Memory B cell (primary cell): ENCODE measurements at places on chromosomes 12 and 14.

DNA sequence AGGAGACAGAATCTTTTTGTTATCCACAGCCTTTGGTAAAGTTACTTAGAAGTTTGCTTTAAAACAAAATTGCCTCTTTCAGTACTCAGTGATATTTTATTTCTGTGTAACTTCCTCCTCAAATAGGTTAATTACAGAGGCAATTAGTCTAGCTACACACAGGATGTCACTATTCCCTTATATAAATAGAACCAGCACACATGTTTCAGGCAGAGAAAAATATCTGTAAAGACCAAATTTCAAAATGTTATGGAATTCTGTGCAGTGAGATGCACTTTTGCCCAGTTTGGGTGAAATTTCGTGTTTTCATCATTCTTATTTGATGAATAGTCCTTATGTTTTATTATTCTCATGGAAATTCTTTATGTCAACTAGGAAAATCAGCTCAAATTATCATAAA is 410.6 kb upstream of the SOX5 start:
- DNase-seq = no peak

DNA sequence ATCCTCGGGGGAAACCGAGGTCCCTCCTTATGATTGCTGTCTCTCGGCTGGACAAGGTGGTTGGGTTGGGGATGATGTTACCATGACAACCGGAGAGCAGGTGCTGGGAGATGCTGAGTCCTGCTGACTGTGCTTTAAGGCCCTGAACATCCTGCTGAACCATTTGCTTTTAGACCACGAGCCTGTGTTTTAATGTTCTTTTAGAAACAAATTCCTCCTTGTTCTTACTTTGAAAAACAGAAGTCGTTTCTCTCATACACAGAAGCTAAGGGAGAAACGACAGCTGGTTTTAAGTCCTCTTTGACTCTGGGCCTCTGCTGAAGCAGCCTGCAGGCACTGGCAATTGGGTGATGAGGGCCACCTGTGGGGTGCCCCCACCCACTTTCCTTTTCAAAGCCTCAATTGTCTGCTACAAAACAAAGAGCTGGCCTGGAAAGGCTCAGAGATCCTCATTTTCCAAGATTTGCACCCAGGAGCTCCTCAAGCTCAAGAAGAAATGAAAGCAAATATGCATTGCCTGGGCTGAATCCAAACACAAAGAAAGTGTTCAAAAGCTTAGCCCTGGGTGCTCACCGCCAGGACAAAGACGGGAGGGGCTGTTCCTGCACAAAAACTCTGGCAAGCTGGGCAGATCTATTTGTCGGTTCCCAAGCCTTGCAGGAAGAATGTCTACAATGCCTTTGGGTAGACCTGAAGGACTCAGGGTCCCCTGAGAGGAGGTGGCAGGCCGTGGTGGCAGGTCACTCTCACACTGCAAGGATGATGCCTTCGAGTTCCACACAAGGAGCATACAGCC is 90.0 kb upstream of the CLMN start:
- no peak for DNase-seq

DNA sequence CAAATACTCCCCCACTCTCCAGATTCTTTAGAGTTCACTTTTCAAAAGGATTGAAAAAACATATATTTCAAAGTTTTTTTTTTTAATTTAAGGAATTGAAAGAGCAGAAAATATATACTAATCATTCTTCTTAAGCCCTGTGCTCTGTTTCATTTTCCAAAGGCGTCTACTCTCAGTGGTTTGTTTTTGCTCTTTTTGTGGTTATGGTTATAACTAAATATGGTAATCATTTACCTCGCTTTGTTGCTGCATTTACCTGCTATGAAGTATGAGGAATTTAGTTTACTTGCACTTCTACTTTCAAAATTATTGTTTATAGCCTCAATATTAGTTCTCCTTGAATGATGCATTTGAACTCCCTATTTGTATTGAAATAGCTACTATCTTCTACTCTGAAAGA is 55.9 kb upstream of the LRRK2 start:
- no peak for DNase-seq

GRCh38 chr12:614411-614970 is 48.8 kb downstream of the NINJ2 start:
- DNase-seq = no peak

DNA sequence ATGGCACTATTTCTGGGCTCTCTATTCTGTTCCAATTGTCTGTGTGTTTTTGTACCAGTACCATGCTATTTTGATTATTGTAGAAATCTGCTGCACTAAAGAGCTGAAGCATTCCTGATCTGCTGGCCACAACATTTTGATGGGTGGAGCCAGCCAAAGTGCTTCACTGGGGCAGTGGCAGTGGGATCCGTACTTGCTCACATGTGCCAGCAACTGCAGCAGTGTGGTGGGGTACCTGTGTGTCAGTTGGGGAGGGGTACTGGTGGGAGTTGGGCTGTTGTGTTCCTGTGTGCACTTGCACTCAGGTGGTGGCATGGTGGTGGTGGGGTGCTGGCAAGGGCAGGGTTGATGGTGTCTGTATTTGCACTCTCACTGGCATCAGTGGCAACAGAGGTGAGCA is 204.6 kb upstream of the ALG10 start:
- no peak for DNase-seq

- DNase-seq = no peak
These were observed 23.4 kb downstream of the POLR3B start for GRCh38 chr12:106380954-106381353.

GRCh38 chr12:3712209-3712992 is 40.5 kb downstream of the CRACR2A start:
- no peak for DNase-seq
